ENCODE measurements at places on chromosomes 2 and 18.

- no peak for DNase-seq
Observed at GRCh38 chr2:1528273-1529064, 115.2 kb downstream of the TPO start.

- no peak for DNase-seq
Observed at GRCh38 chr2:99140860-99141109, 722 bp upstream of the C2orf15 start.

- no peak for DNase-seq
Observed at GRCh38 chr2:240506406-240507059, 51.3 kb downstream of the ANKMY1 start.

- no peak for DNase-seq
Observed at GRCh38 chr18:58527285-58527951, 101.5 kb downstream of the ALPK2 start.

- no peak for DNase-seq
Observed at GRCh38 chr2:217054791-217055190, 194.9 kb upstream of the TNP1 start.

GRCh38 chr2:84201158-84201557 lies 257.9 kb downstream of the SUCLG1 start:
- no peak for DNase-seq

GRCh38 chr2:54085069-54085468 lies 30.3 kb upstream of the ACYP2 start:
- DNase-seq, result no peak

All from GM13977 (cell line).